ENCODE measurements at places on chromosomes 11 and 22.
A peak's percentile ranks its signal among the peaks of the same experiment; 100 is the strongest.

DNA sequence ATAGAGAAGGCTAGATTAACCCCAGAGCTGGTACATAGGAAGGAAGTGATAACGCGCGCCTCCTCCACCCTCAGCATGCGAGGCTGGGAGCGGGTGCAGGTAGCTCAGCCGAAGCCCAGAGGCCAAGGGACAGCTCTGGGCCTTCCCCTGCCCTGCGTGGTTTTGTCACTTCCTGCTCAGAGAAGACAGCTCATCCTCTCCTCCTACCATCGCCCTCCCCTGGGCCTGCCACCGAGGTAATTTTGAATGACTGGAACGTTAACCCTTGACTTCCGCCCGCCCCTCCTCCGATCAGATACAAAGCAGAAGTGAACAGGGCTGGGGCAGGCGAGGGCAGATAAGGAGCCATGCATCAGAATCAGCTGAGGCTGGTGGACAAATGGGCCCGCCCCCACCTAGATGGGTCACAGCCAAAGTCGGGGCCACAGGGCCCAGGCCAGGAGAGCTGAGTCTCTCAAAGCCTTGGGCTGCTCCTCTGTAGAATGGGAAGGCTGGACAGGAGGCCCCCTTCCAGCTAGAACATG, 1.6 kb downstream of the RAC2 start:
- DNase-seq, result peak; percentile 85

DNA sequence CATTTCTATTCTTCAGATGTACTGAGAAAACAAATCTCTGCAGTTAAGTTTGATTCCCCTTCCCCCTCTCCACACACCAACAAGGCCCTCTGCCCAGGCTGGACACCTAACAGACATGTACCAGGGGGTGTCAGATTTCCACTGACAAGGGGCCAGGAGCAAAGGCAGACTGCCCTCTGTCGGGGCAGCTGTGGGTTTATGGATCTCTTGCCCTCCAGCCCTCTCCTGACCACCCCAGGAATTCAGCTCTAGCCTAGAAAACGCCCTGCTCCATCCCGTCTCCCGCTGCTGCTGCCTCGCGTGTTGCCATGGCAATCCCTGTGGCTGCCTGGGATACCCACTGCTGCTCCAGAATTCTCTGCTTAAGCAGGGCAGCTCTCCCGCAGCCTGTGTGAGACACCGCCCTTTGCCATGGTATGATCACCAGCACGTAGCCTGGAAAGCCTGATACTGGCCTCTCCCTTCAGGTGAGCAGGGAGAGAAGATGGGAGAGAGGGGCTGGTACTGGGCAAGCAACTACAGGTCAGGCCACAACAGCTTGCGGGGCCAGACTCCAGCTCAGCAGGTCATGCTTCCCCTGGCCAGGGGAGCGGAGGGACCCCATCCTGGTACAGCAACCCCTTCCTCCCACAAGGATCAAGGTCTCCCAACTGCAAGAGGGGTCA, 41.6 kb downstream of the BUD13 start:
- DNase-seq, result no peak

- DNase-seq, result no peak
Observed at GRCh38 chr11:2812371-2812991, 73.1 kb downstream of the CDKN1C start.

- no peak for DNase-seq
Observed at GRCh38 chr11:107991868-107992414, 16.8 kb upstream of the CUL5 start.

DNA sequence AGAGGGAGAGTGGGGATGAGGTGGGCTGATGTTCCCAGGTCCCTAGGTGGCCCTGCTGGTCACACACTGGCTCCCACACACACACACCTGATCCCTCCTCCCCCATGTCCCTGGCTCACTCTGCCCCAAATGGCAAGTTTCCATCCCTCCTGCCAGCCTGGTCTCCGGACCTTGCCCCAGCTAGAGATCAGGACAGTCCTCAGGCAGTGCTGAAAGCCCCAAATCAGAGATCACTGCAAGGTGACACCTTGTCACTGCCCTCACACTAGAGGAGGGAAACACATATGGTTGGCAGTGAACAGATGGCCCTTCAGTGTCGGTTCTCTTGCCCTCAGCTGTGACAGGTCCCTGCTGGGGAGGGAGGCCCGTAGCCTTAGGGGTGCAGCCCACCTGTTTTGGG, 7.6 kb downstream of the TMPRSS5 start:
- DNase-seq, result no peak

- no peak for DNase-seq
Observed at GRCh38 chr11:76391811-76392475, 10.8 kb downstream of the GVQW3 start.

Measured in stimulated activated CD4-positive, alpha-beta T cell treated with anti-CD3 and anti-CD28 coated beads, Interleukin-2, amount 100 ng/mL, for 48 hours (primary cell).